Prostate gland (tissue), 2 donors: ENCODE measurements at places on chromosomes 13 and 19. TPM values are rescaled to one million over a fixed set of nuclear protein-coding genes. Genes with fewer than 3 reads are reported as not detected.

IGFL2 gene
- total RNA-seq = 2.7 TPM

RANBP3 gene
- 84.6 TPM for total RNA-seq

GJB6 gene
- 0.28 TPM for total RNA-seq

SOX1 gene
- total RNA-seq = not detected

MEIS3 gene
- 16.2 TPM for total RNA-seq

PSG1 gene
- total RNA-seq = not detected

HSD17B14 gene
- total RNA-seq = 11.2 TPM

LGALS4 gene
- 3.7 TPM for total RNA-seq

R3HDM4 gene
- total RNA-seq = 36.9 TPM

KLK13 gene
- not detected for total RNA-seq

RNASEH2B gene
- total RNA-seq = 34.1 TPM

UBE2L5 gene
- total RNA-seq = 0.18 TPM

RFPL4AL1 gene
- not detected for total RNA-seq

FSD1 gene
- 6.4 TPM for total RNA-seq

ZNF723 gene
- 3.5 TPM for total RNA-seq

POU4F1 gene
- 0.68 TPM for total RNA-seq

TNFSF13B gene
- 4.1 TPM for total RNA-seq

SIGLEC8 gene
- 1.0 TPM for total RNA-seq
